Stimulated activated CD8-positive, alpha-beta memory T cell treated with anti-CD3 and anti-CD28 coated beads, Interleukin-15, amount 100 ng/mL, for 1 hour (primary cell): ENCODE measurements at places on chromosomes 11 and 22.

DNA sequence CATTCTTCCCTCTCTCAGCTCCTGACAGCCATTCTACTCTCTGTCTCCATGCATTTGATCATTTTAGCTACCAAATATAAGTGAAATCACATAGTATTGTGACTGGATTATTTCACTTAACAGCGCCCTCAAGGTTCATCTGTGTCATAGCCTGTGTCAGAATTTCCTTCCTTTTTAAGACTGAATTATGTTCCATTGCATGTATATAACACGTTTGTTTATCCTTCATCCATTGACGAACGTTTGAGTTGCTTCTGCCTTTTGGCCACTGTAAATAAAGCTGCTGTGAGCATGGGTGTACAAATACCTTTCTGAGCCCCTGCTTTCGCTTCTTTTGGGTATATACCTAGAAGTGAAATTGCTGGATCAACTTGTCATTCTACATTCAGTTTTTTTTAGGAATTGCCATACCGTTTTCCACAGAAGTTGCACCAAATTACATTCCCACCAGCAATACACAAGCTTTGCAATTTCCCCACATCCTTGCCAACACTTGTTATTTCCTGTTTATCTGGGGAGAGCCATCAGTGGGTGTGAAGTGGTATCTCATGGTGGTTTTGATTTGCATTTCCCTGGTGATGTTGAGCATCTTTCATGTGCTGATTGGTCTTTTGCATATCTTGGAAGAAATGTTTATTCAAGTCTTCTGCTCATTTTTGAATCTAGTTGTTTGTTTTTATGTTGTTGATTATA is 17.5 kb downstream of the GLB1L2 start:
- DNase-seq: no peak

DNA sequence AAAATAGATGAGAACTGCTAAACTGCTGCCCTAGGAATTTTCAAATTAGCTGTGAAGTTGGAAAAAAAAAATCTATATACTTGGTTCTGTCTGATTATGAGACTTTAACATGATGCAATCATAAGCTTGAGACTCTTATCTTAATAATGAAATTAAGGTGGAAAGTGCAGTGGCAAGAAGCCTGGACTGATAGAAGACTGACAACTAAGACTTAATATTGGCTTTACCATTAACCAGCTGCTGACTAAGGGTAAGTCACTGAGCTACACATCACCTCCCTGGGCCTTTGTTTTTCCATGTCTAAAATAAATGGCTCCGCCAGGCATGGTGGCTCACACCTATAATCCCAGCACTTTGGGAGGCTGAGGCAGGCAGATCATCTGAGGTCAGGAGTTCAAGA is 56.9 kb downstream of the SLC35F2 start:
- no peak for DNase-seq

- DNase-seq: no peak
Measured at GRCh38 chr22:46829117-46829891, 66.9 kb downstream of the TBC1D22A start.

- no peak for DNase-seq
Measured at GRCh38 chr22:38921806-38922205, 35.6 kb upstream of the APOBEC3A start.

DNA sequence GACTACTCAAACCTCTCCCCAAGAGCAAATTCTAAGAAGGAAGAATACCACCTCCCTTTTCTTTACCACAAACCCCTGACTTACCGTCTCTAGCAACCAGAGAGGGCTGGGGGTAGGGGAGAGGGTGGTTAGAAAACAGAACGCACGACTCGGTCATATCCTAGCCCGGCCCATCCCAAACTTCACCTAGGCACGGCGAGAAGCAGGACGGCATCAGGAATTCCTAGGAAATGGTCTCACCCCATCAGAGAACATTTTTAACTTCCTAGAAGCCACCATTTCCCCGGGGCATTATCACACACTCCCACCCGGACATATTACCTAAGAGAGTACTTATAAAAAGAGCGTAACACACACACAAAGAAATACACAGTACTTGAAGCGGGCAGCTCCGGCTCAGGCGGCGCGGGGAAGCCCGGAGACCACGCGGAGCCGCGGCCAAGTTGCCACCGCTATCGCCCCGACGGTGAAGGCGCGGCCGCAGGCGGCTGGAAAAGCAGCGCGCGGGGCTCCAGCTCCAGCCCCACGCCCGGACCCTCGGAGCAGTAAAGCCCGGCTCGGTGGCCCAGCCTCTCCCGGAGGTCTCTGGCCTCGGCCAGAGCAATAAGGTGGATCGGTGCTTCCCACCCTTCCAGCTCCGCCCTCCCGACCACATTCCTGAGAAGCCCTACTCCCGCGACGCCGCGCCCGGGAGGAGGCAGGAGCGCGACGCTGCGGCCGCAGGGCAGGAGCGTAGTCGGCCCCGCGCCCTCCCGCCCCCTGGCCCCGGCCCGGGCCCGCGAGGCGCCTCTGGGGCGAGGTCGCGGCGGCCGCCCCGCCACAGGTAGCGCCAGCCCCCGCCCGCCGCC is 878 bp downstream of the RRAS2 start:
- DNase-seq: no peak

GRCh38 chr22:23509571-23510302 is 70.4 kb downstream of the IGLL1 start:
- DNase-seq: no peak

DNA sequence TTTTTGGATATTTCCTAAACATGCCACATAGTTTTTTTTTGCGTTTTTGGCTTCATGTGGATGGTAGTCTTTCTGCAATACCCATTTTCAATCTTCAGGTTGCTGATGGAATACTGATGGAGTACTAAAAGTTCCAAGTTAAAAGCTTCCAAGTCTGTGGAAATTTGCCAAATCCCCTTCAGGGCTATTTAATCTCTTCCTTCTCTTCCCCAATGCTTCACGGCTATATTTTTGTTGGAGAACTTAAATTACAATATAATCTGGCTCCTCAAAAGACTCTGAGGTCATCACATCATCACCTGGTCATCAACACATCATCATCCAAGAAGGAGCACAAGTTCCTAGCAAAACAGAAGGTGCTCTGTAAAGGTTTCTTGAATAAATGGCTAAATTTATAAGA is 881.0 kb upstream of the TENM4 start:
- no peak for DNase-seq

GRCh38 chr11:8020244-8020597 is 33.1 kb downstream of the EIF3F start:
- no peak for DNase-seq

DNA sequence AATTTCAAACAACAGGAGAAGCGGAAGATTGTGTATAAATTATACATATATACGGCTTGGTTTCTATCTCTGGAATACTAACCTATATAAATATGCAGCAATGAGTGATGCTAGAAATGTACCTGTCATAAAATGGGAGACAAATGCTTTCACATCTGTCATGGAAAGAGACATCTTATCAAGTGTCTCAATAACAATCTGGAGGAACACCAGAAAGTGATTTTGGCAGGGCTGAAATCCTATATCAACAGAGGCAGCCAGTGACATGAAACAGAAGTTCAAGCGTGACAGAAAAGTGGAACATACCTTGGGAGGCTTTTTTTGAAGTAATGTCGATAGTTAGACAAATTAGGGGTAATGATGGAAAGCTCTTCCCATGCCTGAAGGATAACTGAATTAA is 834.6 kb downstream of the JRKL start:
- no peak for DNase-seq

- no peak for DNase-seq
Measured at GRCh38 chr22:43627485-43628213, 184.5 kb downstream of the EFCAB6 start.

- peak; percentile 2 for DNase-seq
Measured at GRCh38 chr22:42648368-42649245, 585 bp downstream of the CYB5R3 start.

GRCh38 chr11:120248551-120249278 is 8.8 kb downstream of the POU2F3 start:
- no peak for DNase-seq

DNA sequence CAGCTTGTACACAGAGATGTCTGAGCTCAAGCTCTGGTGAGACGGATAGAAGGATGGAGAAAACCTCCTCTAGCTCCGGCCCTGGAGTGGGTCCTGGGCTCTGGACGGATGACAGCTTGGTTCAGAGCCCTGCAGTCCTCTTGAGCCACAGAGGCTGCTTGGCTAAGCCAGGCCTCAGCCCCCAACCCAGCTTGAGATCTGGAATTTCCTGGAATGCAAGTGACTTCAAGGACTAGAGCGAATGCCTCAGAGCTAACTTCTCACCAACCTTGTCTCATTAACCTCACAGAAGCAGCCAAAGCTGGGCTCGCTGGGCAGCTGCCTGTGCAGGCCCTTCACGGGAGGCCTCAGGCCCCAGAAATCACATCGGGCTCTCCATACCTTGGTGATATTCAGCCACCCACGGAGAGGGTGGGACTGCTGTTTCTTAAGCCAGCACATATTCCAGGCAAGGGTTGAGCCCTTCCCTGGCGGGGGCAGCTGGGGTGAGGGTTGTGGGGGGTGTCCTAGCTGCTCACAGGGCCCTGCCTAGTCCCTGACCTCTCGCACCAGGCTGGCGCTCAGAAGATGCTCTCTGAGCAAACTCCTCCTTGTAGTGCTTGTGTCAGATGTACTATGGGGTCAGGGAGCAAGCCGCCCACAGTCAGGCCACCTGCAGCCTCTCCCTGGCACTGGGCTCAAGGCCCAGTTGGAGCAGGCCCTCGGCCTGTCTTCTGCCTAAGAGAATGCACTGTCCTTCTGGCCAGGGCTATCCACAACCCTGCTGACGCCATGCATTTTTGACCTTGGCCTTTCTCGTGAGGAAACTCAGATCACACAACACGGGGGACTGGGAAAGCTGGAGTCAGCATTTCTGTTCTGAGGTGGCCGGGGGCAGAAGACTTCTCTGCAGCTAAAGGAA is 73.6 kb upstream of the TTLL12 start:
- no peak for DNase-seq

DNA sequence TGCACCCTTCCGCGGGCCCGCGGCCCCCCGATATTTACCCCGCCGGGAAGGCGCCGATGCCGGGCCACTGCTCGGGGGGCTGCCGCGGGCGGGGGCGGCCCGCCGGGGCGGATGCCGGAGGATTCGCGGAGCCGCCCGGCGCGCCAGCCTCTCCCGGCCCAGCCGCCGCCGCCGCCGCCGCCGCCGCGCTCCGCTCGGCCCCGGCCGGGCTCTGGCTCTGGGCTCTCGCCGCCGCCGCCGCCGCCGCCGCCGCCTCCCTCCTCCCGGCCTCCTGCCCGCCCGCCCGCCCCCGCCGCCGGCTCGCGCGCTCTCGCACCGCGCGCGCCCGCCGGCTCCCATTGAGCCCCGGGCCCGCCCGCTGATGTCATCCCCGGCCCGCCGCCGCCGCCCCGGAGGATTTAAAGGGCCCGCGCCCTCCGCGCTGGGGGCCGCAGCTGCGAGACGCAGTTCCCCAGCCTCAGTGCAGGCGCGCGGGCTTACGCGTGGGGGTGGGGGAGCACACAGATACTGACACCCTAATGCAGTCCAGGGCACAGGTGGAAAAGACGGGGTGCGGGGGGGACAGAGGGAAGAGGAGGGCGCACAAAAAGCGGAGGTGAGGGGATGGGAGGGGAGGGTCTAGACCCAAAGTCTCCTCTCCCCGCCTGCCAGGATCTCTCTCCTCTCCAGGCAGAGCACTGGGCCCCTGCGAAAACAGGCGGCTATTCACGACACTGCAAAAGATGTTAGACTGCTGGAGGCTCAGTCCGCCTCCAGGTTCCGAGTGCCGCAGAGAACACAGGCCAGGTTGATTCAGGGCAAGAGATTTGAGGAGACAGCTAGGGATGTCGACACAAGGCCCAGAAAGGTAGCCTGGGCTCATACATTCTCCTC is at the start of gene CSNK1E:
TSS of gene CSNK1E (minus strand) at position 312 of the 873 bp plus-strand sequence. CDS start 3,276 bp downstream, outside the sequence.
- peak; percentile 53 for DNase-seq

DNA sequence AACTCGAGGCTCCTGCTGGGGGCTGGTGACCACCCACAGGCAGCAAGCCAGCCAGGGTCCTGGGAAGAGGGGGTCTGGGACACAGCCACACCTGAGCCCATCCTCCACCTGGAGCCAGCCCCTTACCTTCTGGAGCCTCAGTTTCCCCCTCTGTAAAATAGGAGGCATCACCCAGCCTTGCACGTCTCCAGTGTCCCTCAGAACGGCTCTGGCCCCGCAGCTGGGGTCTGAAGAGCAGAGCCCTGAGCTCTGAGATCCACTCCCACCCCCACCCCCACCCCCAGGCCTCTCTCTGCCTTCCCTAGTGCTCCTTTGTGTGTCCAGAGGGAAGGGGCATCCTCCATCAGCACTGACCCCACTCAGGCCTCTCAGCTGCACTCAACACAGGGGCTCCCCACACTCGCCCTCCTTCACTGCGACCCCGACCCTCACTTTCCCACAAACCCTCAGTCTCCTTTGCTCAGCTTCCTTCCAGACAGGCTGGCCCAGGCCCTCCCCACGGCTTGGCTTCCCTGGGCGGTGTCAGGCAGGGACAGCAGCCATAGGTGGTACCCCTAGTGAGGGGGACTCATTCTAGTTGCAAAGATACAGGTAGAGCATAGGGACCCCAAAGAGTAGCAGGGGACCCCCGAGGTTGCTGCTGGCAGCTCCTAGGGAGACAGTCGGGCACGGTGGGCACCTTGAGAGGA is 33.3 kb upstream of the KCNQ1OT1 start:
- DNase-seq: no peak
